Umbilical cord (tissue), 2 donors: ENCODE measurements at places on chromosomes 5 and 9.
A peak's percentile ranks its signal among the peaks of the same experiment; 100 is the strongest.

- no peak for DNase-seq
These were observed 14.7 kb downstream of the PIK3R1 start for GRCh38 chr5:68230285-68230684.

DNA sequence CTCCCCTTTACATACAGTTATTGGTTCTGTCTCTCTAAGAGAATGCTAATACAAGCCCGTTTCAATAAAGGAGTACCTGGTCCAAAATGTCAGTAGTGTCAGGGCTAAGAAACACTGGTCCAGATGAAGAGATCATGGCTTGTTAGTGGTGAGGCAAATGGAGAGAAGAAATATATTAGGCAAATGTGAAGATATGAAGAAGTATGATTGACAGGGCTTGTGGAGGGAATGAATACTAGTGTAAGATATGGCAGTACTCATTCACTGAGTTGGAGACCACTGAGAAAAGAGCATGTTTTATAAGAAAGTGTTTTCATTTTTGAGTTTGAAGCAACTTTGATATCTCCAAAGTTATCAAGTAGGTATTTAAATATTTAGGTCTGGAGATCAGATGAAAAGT is 290.5 kb upstream of the MEF2C start:
- DNase-seq = no peak

GRCh38 chr5:174008922-174009321 is 20.0 kb downstream of the C5orf47 start:
- DNase-seq = no peak

GRCh38 chr5:166719991-166720390 is 1571.5 kb upstream of the WWC1 start:
- no peak for DNase-seq

GRCh38 chr5:135092476-135092875 is 58.4 kb upstream of the PITX1 start:
- DNase-seq = no peak

DNA sequence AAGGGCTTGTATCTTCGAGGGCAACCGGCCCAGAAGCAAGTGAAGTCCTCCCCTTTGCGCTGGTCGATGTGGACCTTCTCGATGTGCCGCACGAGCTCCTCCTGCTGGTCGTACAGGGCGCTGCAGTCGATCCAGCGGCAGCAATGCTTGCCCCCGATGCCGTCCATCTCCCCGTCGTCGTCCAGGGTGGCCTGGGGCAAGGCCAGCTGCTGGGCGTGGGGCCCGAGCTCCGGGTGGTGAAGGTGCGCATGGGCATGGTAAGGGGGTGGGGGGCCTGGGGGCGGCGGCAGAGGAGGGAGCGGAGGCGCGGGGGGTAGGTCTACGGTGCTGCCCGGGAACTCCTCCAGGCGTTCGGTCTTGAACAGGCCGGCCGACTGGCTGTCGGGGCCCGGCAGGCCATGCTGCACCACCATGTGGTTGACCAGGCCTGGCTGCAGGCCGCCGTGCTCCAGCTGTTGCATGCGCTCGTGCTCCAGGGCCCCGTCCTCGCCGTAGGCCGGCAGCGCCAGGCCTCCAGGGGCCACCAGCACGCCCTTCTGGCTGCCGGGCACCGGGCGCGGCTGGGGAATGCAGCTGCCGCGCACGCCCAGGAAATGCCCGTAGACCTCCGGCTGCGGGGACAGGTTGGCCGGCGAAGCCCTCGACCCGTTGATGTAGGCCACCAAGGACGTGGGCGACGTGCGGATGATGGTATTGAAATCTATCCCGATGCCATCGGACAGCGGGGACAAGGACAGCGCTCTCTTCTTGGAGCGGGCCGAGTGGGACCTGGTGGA is 181.8 kb downstream of the GLIS3 start:
- DNase-seq = no peak

GRCh38 chr5:149937610-149938009 is 7.0 kb downstream of the PDE6A start:
- no peak for DNase-seq

GRCh38 chr5:157718519-157718918 is 12.7 kb upstream of the THG1L start:
- peak; percentile 83 for DNase-seq
